Left hindlimb (tissue), 1 donor: ENCODE measurements at places on chromosomes 5 and 9.

DNA sequence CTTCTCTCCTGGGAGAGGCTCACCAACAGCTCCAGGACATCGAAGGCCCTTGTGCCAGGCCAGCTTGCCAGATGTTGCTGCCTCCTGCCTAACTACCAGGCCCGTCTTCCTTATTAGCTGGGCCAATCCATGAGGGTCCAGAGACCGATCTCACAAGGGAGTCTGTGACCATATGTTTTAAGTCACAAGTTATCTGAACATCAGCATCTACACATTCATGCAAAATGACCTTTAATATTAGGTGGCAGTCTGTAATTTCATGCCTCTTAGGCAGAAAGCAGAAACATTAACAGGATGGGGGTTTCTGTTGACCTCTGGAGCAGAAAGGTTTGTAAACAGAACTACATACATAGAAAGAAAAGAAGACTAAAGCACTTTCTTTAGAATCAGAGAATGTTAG lies 75.1 kb upstream of the SLC25A51 start:
- DNase-seq = no peak

DNA sequence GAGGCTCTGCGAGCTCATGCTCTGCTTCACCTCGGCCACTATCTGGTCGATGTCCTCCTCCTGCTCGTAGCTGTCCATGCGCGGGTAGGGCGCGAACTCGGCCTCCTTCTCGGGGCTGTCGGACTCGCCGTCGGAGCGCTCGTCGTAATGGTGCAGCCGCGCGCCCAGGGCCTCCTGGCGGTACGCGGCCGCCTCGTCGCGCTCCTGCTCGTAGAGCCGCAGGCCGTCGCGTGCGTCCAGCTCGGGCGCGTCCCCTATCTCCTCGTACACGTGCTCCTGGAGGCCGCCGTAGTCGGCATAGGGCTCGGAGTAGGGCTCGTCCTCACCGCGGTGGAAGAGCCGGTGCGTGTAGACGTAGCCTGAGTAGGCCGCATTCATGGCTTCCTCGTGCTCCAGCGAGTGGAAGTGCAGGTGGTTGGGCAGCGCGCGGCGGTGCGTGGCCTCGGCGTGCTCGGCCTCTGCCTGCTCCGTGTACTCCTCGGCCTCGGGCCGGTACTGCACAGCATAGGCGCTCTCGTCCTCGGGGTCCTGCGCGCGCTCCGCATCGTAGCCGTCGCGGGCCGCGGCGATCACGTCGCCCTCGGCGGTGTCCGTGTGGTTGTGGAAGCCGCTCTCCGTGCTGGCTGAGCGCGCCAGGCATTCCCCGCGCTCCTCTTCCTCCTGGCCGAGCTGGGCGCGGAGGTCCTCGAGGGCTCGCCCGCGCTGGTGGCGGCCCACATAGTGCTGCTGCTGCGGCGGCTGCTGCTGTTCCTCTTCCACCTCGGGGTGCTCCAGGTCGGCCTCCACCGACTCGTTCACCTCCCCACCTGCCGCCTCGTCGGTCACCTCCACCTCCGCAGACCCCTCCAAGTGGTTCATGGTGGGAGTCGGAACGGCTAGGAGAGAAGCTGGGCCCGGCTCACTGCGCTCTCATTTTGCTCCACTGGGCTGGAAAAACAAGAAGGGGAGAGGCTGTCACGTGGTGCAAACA lies 155.5 kb downstream of the APBA1 start:
- DNase-seq = no peak

GRCh38 chr5:7393921-7394799 lies 1.8 kb upstream of the ADCY2 start:
- no peak for DNase-seq

DNA sequence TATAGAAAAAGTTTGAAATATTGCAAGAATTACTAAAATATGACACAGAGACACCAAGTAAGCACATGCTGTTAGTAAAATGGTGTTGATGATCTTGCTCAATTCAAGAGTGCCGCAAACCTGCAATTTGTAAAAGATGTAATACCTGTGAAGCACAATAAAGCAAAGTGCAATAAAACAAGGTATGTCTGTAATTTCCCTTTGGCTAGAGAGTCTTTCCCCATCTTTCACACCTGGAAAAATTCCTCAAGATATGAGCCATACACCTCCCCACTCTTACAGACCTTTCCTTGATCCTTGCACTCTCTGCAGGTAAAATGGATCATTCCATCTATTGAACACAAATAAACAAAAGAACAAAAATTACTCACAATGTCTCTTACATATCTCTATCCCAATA lies 597.8 kb downstream of the EFNA5 start:
- no peak for DNase-seq

- DNase-seq = peak; percentile 40
Measured at GRCh38 chr5:142542906-142543305, 143.0 kb downstream of the FGF1 start.

DNA sequence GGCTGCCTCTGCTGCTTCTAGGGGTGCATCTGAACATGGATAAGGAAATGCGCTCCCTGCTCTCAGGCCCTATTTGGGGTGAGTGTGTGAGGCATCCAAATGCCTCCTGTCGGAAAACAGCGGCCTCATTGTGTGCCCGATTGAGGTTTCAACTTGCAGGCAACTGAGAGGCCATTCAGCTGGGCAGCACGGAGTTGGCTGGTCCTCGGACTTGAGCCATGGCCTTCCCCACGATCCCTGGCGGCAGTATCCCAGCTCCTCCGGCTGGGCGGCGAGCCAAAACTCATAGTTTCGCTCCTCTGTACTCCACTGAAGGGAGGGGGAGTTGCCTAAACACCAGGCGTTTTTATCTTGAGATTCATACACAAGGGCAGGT lies 597.3 kb upstream of the SGCD start:
- peak; percentile 45 for DNase-seq

DNA sequence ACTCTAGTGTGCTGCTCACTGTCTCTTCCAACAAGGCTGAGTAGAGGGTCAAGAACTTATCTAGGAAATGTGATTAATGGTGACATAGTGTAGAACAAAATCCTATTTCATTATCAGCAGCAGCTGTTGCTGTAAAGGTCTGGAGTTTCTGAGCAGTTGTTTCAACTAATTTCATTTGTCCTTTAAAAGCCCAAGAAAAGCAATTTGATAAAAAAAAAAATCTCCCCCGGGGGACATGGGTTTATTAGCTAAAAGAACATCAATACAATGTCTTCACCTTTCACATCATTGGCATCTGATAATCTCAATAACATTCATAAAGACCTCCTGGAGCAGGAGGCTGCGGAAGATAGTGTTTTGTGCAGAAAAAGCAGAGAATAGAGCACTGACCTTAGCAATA lies 468.1 kb downstream of the KCTD16 start:
- no peak for DNase-seq

DNA sequence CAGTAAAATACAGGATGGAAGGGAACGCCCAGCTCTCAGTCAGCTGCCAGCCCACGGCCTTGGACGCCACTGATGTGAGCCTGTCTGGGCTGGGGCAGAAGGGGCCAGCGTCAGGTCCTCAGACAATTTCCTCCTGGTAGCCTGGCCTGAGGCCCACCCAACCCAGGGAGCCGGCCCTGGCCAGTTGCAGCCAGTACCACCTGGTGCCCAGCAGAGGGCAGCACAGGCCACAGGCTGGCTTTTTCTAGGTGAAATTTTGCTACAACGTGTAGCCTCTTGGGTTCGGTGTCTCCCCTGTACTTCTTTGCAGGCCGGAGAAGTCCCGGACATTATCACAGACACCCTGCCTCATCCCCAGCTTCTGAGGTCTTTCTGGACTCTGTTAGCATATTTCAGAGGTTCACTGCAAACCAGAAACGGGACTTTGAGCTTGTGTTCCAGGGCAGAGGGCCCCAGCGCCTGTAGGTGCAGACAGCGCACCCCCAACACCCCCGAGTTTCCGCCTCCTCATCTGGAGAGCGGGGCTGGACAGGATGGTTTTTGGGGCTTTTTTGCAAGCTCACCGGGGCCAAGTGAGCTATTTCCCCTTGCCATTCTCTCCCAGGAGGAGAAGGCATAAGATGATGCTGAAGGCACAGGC lies 45.9 kb upstream of the KCNMB1 start:
- peak; percentile 75 for DNase-seq

DNA sequence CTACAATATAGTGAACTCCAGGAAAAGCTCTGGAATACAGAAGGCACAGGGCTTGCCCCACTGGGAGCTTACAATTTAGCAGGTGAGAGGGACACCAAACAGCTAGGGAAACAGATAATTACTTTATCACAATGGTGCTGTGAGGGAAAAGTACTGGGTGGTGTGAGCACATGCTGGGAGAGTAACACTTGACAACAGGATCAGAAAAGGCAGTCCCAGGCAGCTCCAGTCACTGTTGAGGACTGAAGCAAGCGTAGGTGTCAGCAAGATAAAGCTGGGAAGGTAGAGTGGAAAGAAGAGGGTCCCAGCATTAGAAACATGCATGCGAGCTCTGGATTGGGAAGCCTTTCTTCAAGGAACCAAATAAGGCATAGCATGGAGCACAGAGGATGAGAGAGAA lies 296.0 kb downstream of the ATPSCKMT start:
- no peak for DNase-seq

DNA sequence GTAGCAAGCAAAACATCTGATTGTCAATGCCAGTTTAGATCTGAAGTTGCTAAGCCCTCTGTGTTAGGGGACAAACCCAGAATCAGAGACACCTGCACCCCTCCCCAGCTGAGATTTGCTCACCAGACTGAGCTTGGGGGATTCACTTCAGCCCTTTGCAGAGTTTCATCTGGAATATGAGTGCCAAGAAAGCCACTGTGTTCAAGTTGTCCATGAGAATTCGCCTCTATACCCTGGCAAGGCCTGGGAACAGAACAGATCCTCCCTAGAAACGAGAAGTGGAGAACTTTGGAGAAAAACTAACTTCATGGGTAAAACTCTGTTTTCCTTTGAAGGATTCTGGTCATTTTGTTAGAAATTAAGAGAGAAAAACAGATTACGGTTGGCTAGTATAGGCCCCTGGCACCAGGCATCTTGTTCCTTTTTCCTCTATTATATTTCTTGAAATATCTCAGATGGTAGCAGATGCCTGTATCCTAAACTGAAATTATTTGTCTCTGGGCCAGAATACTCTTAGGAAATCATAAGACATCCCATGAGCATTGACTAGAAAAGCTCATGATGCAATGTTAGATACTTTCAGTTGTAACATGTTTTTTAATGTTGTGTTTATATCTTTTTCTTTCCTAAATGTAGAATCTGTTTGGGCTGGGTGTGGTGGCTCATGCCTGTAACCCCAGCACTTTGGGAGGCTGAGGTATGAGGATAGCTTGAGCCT lies 64.4 kb downstream of the SNX18 start:
- no peak for DNase-seq

DNA sequence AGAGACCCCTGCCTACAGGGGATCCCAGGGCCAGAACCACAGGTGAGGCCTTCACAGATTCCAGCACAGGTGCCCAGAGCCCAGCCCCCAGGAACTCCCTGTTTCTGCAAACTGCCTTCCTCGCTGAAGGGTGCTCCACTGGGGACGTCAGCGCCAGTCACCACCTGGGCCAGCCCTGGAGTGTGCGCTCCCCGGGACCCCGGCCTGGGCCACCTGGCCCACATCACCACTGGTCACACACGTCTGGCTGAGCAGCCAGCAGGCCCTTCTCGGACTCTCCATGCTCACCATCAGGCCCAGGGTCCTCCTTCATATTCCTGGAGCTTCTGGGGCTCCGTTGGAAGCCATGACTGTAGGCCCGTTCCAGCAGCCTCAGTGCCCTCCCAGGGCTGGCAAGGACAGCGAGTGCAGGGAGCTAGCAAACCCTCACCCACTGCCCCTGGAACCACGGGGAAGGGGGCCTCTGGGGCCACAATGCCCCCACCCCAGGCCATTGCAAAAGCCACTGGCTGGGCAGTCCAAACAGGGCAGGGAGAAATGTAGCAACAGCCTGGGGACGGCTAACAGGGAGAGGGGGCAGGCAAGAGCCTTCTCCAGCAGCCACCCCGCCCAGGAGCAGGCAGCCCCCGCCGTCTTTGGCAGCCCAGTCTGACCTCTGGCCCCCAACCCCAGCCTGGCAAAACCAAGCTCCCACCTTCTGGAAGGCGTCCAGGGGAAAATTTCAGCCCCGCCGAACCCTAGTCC lies 1.3 kb downstream of the AGPAT2 start:
- DNase-seq = no peak

DNA sequence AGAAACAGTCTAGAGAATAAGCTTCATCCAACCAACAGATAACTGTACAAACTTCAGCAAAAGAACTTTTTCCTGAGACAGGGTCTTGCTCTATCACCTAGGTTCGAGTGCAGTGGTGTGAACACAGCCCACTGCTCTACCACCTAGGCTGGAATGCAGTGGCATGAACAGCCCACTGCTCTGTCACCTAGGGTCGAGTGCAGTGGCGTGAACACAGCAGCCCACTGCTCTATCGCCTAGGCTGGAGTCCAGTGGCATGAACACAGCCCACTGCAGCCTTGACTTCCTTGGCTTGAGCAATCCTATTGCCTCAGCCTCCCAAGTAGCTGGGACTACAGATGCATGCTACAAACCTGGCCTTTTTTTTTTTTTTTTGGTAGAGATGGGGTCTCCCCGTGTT lies 43.4 kb downstream of the ERMP1 start:
- no peak for DNase-seq

- no peak for DNase-seq
Measured at GRCh38 chr9:93488244-93488643, 34.9 kb upstream of the FAM120AOS start.

DNA sequence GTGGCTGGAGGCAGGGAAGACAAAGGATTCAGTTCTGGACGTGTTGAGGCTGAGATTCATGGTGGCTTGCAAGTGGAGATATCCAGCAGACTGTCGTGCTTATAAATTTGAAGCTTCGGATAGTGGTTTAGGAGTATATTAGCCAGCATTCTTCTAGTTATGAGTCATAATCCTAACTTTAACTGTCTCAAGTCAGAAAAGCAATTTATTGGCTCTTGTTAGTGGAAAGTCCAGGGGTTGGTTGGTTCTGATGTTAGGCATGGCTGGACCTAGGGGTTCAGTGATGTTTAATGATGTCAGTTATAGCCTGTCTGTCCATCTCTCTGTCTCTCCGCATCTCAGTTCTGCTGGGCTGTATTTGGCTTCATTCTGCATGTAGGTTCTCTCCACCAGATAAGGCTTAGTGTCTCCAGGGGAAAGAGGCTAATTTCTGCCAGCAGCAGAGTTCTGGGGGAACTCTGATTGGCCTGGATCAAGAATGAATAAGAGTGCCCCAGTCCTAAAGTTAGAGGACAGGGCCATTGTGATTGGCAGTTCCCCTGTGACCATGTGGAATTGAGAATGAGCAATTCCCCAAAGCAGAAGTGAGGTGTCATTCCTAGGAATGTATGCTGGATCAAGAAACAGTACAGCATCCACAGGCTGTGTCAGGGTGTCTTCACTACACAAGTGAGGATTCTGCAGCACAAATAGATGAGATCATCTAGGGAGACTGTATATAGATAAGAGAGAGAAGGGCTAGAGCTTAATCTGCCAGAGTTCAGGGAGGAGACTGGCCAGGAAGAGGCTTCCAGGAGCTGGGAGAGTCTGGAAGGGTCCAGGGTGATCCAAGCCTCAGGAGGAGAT lies 72.9 kb upstream of the SHB start:
- DNase-seq = no peak

DNA sequence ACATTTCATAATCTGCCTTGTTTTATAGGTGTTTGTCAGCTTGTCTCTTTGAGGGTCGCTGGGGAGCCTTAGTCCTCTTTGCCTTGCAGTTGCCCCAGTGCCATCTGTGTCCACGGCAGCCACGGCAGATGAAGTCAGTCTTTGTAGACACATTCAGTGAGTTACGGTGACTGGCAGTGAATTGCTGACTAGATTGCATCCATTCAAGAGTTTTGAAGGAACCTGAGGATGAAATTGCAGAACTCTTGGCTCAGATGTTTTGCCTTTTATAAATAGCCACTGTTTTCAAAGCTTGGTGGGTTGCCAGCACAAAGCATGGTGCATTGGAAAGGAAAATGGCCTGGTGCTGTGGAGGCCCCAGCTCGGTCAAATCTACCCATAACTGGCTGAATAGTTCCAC lies 125.6 kb downstream of the TRIO start:
- no peak for DNase-seq

GRCh38 chr5:53191548-53192165 lies 82.1 kb upstream of the MOCS2 start:
- DNase-seq = no peak
